ENCODE measurements at places on chromosomes 3 and 15.

- DNase-seq, result no peak
Observed at GRCh38 chr15:89857673-89858072, 36.1 kb downstream of the AP3S2 start.

- DNase-seq, result no peak
Observed at GRCh38 chr3:11434017-11434526, 161.9 kb downstream of the ATG7 start.

DNA sequence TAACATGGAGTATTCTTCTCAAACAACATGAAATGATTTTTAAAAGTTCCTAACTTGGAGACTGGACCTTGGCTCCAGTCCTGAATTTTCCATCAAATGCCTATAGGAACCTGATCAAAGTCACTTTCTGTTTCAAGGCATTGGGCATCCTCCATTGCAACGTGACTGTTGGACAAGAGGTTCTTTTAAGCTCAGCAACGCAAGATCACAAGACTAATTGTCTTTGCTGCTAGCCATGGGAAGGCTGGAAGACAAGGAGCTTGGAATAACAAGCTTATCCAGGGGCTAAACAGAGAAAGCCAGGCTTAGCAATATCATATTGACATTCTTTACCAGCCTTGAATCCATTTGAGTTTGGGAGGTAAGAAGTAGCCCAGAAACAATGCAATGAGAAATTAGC lies 48.3 kb downstream of the SST start:
- no peak for DNase-seq

GRCh38 chr15:90106522-90107117 lies 4.4 kb upstream of the IDH2 start:
- DNase-seq, result no peak

DNA sequence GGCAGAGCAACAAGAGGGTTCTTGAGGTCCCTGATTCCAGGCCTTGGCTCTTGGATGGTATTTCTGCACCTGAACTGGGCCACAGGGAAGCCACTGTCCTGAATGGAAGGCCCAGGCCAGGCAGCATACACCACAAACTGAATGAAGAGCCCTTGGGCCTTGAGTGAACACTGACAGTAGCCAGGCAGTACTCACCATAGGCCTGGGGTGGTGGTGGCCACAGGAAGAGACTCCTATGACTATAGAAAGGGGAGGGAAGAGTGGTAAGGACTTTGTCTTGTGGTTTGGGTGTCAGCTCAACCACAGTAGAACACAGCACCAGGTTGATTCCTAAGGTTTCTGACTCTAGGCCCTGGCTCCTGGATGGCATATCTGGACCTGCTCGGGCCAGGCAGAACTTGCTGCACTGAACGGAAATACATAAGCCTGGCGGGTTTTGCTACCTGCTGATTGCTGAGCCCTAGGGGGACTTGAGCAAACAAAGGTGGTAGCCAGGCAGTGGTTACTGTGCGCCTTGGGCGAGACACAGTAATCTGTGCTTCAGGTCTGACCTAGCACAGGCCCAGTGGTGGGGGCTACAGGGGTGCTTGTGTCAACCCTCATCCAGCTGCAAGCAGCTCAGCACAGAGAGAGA lies 241.4 kb downstream of the ISL2 start:
- DNase-seq, result no peak
